ENCODE measurements at places on chromosomes 4 and X.

- DNase-seq: no peak
Observed at GRCh38 chr4:144754562-144755410, 108.8 kb downstream of the HHIP start.

GRCh38 chrX:118513120-118513898 lies 17.7 kb downstream of the DOCK11 start:
- DNase-seq: no peak

- no peak for DNase-seq
Observed at GRCh38 chrX:57587607-57588006, 4.2 kb upstream of the ZXDB start.

DNA sequence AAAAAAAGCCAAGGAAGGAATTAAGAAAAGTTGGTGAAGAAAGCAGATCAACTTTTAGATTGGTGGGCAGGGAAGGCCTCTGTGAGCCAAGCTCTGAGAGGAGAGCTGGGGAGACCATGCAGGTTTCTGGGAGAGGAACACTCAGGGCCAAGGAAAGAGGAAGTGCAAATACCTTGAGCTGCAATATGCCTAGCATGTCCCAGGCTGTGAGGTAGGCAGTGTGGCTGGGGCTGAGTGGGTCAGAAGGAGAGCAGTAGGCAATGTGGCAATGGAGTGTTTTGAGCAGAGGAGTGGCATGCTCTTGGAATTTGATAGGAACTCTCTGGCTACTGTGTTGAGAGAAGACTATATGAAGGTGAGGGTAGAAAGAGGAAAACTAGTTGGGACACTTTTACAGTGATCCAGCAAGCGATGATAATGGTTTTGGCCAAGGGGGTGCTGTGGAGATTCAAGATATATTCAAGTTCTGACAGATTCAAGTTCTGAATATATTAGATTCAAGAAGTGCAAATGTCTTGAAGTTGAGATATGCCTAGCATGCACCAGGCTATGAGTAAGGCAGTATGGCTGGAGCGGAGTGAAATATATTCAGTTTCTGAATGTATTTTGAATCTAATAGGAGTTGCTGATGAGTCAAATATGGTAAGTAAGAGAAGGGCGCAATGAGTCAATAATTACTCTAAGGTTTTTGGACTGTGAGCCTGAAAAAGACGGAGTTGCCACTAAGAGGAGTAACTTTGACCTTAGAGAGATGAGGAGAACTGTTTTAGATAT lies 172.5 kb downstream of the CAMK2D start:
- no peak for DNase-seq

DNA sequence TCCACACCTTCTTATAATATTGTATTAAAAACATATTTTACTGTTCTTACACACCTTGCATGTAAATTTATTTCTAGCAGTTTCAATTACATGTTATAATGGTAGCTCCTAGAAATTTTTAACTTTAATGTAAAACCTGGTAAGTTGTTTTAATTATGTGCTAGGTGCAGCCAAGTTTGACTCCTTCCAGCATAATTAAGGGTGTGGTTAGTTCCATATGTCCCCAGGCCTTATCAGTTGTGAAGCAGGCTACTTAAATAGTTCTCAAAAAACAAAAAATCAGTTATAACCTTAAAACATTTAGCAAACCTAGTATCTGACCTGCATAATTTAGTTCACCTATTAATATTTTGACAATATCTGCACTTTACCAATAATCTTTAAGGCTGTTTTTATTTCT lies 26.9 kb upstream of the PASD1 start:
- DNase-seq: no peak

DNA sequence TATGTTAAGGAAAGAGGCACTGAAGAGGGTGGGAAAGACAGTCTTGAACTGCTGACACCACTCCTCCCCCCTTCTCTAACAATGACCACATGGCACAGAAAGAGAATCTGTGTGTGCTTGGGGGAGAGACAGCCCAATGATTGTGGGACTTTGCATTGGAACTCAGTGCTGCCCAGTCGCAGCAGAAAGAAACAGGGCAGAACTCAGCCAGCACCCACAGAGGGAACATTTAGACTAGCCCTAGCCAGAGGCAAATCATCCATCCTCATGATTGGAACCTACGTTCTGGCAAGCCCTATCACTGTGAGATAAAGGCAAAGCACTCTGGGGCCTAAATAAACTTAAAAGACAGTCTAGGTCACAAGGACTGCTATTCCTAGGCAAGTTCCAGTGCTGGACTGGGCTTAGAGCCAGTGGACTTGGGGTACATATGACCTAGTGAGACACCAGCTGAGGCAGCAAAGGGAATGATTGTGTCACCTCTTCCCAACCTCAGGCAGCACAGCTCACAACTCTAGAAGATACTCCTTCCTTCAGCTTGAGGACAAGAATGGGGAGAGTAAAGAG lies 132.8 kb upstream of the S100G start:
- DNase-seq: no peak

- no peak for DNase-seq
Observed at GRCh38 chr4:156439576-156440200, 486.0 kb upstream of the CTSO start.

DNA sequence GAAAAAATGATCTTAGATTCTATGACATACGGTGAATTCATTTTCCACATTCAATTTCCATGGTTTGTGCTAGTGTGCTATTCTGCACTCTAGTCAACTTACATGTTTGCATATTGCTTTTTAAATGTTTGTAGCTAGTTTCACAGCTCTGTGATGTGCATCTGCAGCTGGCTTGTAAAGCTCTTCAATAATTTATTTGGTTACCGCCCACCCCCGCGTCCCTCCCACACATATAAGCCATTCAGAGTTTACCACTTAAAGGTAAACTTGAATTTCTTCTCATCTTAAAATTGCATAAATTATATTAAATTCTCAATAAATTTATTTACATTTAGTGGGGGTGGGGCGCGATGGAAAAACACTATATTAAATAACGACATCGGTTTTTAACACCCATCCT lies 291 bp upstream of the NBDY start:
- no peak for DNase-seq

GRCh38 chr4:15043226-15043625 lies 40.9 kb downstream of the CPEB2 start:
- no peak for DNase-seq

GRCh38 chrX:40531056-40531826 lies 49.5 kb upstream of the ATP6AP2 start:
- peak; percentile 75 for DNase-seq

DNA sequence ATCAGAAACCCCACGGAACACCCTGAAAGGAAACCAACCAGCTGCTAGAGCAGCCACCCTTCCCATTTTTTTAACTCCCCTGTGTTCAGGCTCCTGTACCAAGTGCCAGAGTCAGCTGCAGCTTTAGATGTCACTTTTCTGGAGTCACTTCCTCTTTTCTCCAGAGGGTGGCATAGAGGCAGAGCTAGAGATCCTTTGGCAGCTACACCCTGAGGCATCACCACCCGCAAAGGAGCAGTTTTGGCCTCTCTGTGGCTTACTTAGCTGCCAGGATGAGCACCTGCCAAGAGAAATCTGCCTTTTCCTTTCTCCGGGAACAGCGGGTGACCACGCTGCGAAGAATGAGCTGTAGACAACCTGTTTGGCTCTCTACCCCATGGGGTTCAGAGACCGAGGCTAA lies 58.0 kb upstream of the CHRDL1 start:
- no peak for DNase-seq

DNA sequence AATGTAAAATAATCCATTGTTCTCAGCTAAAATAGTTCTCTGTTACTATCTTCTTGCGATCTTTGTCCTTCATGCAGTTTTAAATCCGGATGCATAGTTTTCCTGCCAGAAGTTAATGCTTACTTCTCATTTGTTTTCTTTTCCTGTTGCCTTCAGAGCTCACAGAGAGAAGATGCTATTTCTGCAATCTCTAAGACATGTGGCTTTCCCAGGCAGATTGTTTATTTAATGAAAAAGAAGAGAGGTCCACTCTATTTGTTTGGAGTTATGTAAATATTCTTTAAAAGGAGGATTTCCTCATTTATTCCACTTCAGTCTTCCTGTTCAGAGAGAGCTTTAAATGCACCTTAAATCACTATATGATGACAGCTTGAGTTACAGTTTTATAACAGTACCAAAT lies 39.3 kb upstream of the HPGD start:
- DNase-seq: no peak

DNA sequence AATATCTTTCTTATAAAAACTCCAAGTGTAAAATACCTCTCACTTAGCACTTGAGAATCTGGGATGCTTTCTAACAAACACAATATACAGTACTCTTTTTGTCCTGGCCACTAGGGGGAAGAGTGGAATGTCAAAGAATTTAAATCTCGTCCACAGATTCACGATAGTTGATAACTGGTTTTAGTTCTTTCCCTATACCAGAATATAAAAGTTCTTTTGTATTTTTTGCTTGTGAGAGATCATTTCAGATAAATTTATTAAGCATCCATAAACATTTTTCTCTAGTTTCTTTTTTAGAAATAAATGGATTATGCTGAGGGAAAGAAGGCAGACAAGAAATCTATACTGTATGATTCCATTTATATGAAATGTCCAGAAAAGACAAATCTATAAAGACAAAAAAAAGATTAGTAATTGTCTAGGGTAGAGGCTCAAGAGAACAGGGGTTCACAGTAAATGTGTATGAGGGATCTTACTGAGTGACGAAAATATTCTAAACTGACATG lies 50.4 kb downstream of the MGARP start:
- no peak for DNase-seq

DNA sequence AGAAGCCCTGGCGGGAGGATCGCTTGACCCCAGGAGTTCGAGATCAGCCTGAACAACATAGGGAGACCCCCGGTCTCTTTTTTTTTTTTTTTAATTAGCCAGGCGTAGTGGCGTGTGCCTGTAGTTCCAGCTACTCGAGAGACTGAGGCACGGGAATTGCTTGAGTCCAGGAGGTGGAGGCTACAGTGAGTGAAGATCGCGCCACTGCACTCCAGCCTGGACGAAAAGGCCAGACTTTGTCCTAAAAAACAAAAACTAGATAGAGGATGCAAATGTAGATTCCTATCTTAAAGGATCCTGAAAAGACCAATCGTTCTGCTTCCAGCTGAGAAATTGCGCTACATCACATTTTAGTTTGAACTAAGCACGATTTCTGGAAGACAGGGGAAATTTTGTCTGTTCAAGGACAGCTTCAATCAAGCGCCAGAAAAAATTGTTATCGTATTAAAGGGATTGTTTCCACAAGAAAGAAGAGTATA lies 627 bp upstream of the HSD17B11 start:
- no peak for DNase-seq

- no peak for DNase-seq
Observed at GRCh38 chr4:14894392-14895292, 107.6 kb upstream of the CPEB2 start.

DNA sequence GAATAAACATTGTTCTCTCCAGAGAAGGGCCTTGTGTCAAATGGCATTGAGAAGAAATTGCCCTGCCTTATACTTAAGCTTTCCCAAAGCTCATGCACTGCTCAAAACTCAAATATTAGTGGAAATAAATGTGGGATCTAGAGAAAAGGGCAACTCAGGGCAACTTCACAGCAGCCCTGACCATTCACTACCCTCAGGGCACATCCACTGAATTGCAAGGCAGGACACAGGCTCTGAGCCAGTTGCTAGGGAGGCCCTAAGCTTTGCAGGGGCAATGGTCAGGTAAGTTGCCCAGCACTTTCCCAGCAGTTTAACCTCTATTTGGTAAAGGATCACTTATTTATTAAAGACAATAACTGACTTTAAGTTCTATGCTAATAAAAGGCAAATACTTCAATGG lies 255.3 kb upstream of the TEX13A start:
- DNase-seq: no peak

GRCh38 chr4:149277705-149278104 lies 537.9 kb downstream of the IQCM start:
- DNase-seq: no peak

- peak; percentile 13 for DNase-seq
Observed at GRCh38 chrX:132292793-132293192, 73.5 kb upstream of the RAP2C start.
